A172 (cell line): ENCODE measurements at places on chromosomes 7 and 10.
A peak's percentile ranks its signal among the peaks of the same experiment; 100 is the strongest.

DNA sequence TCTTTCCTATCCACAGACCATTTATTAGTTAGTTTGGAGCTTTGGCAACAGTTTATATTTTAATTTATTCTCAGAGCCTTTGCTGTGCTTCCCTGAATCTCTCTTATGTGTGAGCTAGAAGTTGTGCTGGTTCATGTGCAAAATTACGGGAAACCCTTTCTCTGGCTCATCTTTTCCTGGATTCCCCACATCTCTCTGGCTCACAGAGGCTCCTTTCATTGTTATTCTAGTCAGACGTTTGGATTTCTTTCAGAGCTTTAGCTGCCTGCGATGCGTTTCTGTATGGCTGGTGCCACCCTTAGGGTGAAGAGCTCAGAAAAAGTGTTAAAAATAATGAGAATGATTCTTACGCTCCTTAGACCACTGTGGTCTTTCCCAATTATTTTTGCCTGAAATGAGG, 53.3 kb downstream of the TPST1 start:
- no peak for DNase-seq

DNA sequence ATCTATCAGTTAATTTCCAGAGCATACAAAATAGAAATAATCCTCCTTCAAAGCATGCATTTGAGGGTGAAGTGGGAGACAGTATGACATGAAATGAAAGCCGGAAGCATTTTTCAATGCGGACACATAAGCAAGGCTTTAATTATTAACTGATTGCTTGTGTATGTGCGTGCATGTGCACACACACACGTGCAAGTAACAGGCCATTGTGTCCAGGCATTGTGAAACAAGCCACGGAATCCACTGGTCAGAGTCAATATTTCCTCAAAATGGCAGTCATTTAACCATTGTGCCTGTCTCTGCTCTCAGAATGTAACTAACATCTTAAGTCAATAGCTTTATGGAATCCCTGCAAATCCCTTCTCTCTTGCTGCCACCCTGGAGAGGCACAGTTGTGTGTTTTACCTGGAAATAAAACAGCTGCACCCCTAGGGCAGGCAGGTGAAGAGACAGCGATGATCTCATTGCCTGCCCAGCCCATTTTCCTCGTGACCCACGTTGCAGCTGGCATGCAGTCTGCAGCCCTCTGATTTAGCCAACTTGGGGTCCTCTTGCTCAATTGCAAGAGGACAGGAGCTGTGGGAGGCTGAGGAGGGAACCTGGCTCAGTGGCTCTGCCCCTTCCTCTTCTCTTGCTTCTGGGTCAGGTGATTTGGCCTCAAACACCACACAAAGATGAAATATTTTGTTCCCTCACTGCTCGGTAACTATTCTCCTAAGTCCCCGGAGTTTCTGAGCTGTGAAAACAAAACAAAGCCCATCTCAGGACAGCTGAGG, 500.9 kb upstream of the ZMIZ1 start:
- no peak for DNase-seq

DNA sequence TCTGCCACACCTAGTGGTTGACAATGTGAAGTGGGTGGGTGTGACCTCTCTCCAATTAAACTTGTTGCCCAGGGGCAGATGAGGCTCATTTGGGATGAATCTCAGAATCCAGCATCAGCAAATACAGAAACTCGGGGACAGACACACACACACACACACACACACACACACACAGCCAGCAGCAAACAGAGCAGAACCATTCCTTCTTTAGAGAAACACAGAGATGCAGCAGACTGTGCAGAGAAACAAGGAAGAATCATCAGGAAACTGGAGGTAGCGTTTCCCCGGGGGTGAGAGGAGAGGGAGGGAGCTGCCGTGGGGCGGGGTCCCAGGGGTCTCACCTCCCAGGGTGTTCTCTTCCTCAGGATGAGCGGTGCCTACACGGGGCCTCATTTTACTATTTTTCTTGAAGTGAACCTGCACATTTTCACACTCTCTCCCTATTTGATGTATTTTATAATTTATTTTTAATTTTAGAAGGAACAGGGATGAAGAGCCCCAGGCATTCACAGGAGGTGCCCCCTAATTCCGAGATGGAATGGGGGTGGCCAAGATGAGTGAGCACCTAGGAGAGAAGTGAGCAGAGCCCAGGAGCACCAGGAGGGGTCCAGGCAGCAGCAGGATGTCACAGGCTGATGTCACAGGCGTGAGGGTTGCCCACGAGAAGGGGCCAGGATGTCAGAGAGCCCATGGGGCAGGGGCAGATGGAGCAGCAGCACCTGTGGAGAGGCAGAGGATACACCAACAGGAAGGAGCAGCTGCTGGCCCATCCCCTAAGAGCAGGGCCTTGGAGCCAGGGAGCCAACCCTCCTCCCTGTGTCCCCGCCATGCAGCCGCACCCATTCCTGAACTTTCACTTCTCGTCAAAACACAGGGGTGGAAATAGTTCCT, 85.3 kb upstream of the PPP2R2D start:
- DNase-seq = no peak

DNA sequence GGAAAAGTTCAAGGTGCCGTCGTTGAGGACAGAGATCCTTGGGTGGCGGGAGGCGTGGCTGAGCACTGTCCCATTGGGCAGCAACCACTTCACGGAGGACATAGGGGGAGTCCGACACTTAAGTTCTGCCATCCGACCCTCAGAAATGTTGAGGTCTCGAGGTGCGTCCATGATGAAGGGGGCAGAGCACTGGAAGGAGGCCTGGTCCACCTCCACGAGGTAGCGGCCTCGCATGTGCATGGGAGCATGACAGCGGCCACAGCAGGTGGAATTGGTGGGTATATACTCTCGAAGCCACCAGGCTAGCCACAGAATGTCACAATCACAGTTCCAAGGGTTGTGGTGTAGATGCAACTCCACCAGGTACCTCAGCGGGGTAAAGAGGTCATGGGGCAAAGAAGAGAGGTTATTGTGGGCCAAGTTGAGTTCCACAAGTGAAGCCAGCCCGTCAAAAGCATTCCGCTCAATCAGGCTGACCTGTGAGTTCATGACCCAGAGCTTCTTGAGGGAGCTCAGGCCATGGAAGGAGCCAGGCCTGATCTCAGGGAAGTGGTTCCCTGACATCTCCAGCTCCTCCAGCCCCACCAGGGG, 1.7 kb downstream of the LRRC4 start:
- no peak for DNase-seq

DNA sequence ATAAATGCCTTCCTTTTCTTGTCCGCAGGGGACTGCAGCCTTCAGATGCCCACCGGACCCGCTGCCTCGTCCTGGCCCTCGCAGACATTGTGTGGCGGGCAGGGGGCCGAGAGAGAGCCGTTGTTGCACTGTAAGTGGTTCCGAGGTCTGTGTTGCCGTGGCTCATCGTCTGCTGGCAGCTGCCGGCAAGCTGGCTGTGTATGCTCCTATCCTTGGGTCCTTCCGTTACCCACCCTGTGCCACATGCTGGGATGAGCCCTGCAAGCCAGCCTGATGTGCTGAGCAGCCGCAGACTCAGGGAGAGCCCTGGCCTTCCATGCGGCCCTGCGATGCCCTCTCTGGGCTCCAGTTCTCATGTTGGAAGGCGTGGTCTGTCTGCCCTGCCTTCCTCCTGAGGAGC, 61.2 kb upstream of the AQP1 start:
- DNase-seq = no peak

- peak; percentile 36 for DNase-seq
Measured at GRCh38 chr7:20474249-20474648, 141.2 kb upstream of the ABCB5 start.

DNA sequence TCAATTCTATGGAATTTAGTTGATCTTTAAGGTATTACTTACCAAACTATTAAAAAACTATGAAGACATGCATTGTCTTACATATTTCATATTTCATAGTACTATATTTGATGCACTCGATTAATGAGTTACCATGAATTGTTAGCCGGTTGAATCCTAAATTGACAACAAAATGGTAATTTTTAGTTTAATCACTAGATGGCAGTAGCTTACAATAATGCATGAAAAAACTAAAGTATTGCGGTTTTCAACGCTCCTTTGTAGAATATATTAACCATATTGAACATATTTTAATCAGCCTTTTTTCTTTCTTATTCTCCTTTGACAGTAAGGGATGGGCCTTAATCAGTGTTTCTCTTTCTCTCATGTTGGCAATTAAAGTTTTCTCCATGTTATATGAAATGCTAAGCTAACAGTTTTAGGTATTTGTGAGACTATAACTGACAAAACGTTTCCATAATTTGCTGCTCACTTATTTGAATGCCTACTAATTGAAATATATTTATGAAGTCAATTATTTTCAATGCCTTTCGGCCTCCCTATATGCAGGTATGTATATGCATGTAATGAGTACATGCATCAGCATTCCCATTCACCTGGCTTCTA, 48.5 kb upstream of the ARL4A start:
- peak; percentile 61 for DNase-seq

DNA sequence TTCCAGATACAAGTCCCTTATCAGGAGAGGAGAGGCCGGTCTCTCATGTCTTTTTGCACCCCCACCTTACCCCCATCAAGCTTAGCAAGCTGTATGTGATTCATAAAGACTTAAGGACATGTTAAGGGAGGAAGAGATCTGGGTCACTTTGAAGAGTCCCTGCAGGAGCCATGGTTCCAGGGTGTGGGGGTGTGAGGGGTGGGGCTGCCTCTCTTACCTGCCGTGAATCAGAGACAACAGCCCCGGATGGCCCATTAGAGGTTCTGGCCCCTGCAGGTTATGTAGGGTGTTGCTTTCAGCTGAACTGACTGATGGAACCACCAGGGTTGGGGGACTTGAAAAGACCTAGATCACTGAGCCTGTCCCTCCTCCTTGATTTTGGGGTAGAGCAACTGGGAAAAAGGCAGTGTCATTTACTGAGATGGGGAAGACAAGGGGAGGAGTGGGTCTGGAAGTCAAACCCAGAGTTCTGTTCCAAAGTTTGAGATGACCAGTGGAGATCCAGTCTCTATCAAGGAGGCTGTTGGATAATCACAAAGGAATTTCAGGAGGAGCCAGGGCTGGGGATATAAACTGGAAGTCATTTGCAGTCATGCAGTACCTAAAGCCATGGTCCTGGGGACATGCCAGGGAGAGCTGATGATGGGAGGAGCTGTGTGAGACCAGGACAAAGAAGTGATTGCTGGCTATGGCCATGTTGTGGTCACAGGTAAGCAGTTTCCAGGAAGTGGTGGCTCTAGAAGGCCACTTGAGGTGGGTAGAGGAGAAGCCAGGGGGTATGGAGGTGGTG, 23.1 kb downstream of the ADAMTS14 start:
- DNase-seq = peak; percentile 12

- no peak for DNase-seq
Measured at GRCh38 chr10:100348389-100348927, 1.4 kb downstream of the SCD start.

GRCh38 chr7:16708980-16709379, 44.6 kb upstream of the TSPAN13 start:
- peak; percentile 97 for DNase-seq

DNA sequence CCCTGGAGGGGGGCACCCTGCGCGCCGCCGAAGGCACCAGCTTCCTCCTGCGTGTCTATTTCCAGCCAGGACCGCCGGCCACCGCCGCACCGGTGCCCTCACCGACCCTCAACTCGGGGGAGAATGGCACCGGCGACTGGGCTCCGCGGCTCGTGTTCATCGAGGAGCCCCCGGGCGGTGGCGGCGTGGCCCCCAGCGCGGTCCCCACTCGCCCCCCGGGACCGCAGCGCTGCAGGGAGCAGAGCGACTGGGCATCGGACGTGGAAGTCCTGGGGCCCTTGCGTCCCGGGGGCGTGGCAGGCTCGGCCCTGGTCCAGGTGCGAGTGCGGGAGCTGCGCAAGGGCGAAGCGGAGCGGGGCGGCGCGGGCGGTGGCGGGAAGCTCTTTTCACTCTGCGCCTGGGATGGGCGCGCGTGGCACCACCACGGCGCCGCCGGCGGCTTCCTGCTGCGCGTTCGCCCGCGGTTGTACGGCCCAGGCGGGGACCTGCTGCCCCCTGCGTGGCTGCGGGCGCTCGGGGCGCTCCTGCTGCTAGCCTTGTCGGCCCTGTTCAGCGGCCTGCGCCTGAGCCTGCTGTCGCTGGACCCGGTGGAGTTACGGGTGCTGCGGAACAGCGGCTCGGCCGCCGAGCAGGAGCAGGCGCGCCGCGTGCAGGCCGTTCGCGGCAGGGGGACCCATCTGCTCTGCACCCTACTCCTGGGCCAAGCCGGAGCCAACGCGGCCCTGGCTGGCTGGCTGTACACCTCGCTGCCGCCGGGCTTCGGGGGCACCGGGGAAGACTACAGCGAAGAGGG, 594 bp downstream of the CNNM1 start:
- DNase-seq = no peak

DNA sequence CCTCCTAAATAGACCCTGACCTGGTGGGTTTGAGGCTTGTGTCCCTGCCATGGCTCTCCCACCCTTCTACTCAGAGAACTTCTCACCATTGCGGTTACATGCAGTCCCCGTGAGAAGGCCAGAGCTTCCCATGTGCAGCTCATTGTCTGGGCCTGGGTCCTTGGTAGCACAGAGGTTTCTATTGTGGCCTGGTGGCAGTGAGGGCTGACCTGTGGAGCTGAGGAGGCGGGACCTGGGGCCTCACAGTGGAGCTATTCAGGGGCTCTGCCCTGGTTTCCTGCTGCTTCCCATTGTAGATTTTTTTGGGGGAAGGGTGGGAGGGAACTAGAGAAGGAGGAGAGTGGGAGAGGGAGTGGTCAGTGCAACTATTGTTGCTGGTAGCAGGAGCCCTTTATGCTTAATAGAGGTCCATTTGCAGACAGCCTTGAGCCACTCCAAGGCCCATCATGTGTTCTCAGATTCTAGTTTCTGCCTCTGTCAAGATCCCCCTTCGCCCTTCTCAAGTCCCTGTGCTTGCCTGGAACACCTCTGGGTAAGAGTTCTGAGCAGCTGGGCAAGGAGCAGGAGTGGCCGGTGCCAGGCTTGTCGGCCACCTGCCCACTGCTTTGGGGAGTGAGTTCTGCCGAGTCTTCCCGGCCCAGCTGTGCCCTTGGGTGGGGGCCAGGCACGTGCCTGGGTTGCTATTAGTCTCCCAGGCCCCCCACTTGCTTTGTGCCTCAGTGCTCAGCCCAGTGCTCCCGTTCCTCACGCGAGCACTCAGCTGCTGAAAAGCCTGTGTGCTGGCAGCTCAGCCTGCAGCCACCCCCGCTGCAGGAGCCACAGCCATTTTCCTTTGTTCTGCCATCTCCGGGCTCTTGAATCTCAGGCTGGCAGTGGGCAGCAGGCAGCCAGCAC, 10.7 kb downstream of the TSPAN14 start:
- DNase-seq = no peak
